ENCODE measurements at places on chromosomes 3 and 15. TPM values are rescaled to one million over a fixed set of nuclear protein-coding genes. Genes with fewer than 3 reads are reported as not detected.

- DNase-seq, result no peak
Observed at GRCh38 chr15:33400941-33401340, 90.2 kb downstream of the RYR3 start.

DNA sequence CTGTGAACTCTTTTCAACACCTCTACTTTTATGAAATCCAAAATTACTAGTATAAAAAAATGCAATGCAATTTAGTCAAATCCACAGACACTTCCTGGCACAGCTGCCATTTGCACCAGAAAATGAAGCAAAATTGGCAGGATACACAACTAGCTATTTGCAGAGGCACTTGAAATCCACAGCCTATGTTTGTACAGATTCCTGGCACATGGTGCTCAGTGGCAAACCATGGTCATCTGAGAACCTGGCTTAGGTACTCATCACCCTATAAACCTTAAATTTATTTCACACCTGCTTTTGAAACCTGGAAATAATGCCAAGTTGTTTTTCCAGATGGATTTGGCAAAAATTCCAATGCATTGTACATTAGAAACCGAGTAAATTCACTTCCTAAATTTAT lies 20.2 kb upstream of the PPM1L start:
- no peak for DNase-seq

DNA sequence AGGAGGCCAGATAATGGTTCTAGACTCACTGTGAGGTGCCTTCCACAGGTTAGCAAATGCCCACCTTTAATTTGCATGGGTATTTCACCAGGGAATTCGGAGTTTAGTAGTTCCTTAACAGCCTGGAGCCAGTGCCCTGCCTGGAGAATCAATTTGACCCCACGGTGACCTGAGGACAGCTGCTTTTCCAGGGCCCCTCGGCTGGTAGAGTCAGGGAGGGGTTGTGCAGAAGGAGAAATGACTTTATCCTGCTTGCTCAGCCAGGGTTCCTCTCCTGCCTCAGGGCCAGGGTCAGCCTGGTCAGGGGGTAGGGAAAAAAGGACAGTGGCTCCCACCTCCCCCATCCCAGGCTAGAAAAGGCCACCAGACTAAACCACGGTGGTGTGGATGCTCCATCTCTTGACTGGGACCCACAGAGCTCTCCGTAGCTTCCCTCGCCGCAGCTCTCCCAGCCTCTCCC lies 12.0 kb downstream of the DLL4 start:
- no peak for DNase-seq

DNA sequence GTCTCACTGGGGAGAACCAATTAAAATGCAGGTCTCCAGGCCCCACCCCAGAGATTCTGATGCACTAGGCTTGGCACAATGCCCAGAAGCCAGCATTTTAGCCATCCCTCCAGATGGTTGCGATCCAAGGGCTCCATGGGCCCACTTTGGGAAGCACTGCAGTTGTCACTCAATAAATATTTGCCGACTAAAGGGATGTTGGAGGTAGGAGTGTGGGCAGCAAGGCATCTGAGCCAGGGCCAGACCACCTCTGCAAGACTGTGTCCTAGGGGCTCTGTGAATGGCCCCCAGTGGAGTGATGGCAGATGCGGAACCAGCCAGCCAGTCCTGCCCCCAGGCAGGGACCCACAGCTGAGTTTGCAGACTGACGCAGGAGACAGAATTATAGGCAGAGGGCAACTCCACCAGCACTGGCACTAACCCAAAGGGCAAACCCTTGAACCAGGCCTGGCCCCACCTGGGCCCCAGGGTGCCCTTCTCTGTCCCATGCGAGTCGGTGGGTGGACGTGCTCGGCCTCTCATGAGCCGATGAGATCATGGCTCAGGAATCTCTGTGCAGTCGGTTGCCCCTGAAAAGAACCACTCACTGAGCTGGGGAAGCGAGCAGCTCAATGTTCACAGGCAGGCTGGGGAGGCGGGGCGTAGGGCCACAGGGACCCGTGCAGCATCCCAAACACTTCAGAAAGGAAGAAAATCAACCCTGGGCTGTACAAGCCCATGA lies 49.7 kb downstream of the SEMA5B start:
- DNase-seq, result peak; percentile 89

The ITIH3 gene
- total RNA-seq, result 0.17 TPM

DNA sequence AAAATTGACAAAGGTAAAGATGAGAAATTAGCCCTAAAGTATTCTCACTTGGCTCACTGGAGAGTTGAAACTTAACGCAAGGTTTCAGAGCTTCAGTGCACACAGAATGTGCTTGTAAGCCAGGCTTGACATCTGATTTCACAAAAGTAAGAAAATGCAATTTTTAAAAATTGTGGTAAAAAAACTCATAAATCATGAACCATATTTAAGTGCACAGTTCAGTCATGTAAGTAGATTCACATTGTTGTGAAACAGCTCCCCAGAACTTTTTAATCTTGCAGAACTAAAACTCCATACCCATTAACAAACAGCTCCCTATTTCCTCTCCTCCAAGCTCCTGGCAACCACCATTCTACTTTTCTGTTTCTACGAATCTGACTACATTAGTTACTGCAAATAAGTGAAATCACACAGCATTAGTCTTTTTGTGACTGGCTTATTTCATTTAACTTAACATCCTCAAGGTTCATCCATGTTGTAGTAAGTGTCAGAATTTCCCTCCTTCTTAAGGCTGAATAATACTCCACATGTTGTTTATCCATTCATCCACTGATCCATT lies 14.5 kb downstream of the RTP3 start:
- DNase-seq, result no peak

DNA sequence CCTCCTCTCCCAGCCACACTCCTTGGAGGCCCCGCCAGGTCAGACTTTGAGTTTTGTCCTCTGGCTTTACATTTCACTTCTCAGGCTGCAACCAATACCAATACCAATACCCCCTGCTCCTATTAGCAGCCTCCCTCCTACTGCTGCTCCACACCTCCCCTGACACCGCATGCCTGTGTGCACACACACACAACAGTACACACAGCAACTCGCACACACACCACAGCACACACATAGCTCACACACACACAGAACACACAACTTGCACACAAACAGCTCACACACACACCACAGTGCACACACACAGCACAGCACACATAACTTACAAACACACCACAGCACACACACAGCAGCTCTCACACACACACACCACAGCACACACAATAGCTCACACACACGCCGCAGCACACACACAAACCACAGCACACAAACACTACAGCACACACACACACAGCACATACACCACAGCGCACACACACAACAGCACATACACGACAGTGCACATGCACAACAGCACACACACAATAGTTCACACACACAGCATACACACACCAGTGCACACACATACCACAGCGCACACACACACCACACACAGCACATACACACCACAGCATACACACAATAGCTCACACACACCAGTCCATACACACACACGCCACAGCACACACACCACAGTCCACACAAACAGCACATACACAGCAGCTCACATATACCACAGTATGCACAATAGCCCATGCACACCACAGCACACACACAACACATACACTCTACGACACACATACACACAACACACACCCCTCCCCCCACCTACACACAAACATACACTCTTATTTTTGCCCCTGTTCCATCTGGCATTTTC lies 204.7 kb downstream of the UACA start:
- DNase-seq, result no peak

The OR5K2 gene
- total RNA-seq, result not detected

- DNase-seq, result peak; percentile 88
Observed at GRCh38 chr3:10437272-10437994, 68.0 kb downstream of the ATP2B2 start.

The TRH gene
- total RNA-seq, result not detected

- no peak for DNase-seq
Observed at GRCh38 chr15:90952901-90953677, 1.6 kb upstream of the RCCD1 start.

DNA sequence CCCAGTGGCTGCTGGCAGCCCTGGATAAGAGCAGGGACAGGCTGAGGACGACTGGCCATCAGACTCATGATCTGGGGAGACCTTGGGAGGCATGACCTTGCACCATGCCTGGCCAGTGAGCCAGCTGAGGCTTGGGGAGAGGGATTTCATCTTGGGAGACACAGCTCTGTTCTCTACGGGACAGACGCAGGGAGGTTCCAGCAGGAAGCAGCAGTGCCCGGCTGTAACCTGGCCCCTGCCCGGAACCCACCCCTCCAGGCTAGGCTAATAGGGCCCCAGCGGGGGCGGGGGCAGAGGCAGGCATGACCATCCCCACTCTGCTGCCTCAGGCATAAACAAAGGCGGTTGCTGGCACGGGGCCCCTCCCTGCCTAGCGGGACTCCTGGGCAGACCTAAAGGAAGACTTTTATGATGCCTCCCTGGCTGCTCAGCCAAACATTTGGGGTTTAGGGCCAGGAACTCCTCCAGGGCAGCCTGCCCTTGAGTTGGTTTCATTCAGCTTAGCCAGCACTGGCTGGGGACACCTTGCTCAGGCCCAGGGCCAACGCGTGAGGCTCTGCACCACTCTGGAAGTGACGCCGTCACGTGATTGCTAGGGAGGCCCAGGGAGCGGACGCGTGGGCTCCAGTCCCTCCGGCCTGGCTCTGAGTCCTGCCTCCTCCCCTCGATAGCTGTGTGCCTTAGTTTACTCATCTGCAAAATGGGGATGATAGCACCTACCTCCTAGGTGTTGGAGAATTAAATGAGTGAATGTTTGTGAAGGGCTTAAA lies 27.6 kb downstream of the HDAC11 start:
- DNase-seq, result peak; percentile 26

DNA sequence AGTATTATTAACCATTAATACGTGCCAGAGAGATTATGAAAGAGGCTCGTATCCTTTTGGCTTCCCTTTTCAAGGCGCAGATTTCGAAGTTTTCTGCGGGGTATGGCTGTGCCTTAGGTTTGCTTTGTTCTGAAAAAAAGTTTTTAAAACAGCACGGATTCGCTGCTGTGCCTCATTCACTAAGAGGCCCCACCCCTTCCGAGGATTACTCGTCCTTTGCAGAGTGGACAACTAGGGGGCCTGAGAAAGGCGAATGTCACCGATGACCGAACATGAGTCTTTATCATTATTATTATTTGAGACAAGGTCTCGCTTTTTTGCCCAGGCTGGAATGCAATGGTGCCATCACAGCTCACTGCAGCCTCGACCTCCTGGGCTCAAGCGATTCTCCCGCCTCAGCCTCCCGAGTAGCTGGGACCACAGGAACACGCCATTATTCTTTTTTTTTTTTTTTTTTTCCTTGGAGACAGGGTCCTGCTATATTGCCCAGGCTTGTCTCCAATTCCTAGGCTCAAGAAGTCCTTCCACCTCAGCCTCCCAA lies 684 bp upstream of the RPS27L start:
- DNase-seq, result peak; percentile 87

The DNASE1L3 gene
- not detected for total RNA-seq

The CASR gene
- total RNA-seq, result not detected

The NEK11 gene
- total RNA-seq, result 14.4 TPM

DNA sequence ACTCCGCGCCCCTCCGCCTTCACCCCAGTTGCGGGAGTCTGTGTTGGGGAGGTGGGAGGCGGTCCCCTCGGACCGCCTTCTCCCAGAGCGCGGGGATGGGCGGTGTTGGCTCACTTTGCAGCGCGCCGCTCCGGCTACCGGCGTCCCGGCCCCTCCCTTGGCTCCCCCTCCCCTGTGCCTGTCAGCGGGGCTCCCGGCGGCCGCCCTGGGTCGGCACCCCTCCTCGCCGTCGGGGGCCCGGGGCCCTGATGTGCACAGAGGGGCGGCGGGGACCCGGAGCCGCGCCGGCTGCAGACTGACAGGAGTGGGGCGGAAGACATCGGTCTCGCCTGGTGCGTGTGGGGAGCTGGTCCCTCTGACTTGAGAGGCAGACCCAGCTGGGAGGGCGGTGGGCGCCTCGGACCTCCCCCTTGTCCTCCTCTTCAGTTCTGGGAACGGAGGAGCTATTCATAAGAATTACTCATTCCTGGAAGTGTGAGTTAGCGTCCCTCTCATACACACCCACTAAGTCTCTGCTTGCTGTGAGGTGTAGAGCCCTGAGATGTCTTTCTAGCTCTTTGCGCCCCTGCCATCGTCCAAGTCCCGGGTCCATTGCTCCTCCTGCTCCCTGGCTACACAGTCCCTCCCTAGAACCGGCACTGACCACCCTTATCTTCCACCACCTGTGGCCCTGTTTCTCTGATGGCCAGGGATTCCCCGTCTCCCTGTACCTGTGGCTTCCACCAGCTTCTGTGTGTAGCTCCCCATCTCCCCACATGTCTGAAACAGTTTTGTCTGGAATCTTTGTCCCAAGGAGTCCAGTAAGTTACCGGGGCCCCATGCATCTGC lies 42.3 kb upstream of the ROPN1 start:
- no peak for DNase-seq

GRCh38 chr15:47786371-47786770 lies 69.1 kb downstream of the SEMA6D start:
- DNase-seq, result no peak

The FAM174B gene
- 1.0 TPM for total RNA-seq

GRCh38 chr3:184820525-184820924 lies 8.6 kb downstream of the VPS8 start:
- DNase-seq, result no peak

- no peak for DNase-seq
Observed at GRCh38 chr3:103693831-103694230, 1259.0 kb downstream of the ZPLD1 start.

DNA sequence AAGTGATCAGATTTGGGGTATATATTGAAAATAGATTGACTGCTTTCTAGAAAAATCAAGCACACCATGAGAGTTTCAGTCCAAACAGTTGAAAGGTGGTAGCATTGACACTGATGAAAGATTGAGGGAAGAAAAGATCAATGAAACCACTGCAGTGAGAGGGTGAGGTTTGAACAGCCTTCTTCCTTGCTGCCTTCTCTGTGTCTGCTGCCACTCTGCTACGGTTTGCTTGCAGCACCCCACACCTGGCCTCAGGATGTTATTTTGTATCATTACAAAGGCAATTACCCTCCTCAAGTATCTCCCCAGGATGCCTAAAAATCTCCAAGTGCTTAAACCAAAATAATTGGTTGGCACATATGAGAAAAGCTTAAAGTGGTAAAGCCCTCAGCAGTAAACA lies 683.6 kb upstream of the ARPP21 start:
- DNase-seq, result no peak

The ARL14 gene
- total RNA-seq, result not detected

The KNL1 gene
- 5.0 TPM for total RNA-seq

The LDHAL6B gene
- not detected for total RNA-seq

All from fibroblast of lung (primary cell).